ENCODE measurements at places on chromosomes 16 and 17. TPM values are rescaled to one million over a fixed set of nuclear protein-coding genes. Genes with fewer than 3 reads are reported as not detected.
A peak's percentile ranks its signal among the peaks of the same experiment; 100 is the strongest.

Gene ZSCAN10
- total RNA-seq, result 286 TPM

GRCh38 chr16:10300905-10301304, 85.0 kb upstream of the ATF7IP2 start:
- DNase-seq, result no peak

DNA sequence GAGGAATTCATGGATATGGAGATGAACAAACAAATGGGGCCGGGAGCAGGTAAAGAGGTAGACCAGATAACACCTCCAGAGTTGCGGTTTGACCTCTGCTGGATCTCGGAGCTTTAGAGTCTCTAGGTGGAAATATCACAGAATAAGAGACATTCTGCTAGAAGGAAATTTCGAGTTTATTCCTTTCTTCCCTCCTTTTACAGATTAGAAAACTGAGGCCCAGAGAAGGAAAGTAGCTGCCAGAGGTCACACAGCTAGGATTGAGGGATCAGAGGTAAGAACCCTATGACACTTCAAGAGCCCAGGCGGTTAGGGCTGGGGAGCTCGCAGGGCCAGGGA, 7.7 kb upstream of the COL1A1 start:
- DNase-seq, result peak; percentile 5

Gene NGFR
- total RNA-seq, result 11.3 TPM

Gene TMEM231
- 12.0 TPM for total RNA-seq

DNA sequence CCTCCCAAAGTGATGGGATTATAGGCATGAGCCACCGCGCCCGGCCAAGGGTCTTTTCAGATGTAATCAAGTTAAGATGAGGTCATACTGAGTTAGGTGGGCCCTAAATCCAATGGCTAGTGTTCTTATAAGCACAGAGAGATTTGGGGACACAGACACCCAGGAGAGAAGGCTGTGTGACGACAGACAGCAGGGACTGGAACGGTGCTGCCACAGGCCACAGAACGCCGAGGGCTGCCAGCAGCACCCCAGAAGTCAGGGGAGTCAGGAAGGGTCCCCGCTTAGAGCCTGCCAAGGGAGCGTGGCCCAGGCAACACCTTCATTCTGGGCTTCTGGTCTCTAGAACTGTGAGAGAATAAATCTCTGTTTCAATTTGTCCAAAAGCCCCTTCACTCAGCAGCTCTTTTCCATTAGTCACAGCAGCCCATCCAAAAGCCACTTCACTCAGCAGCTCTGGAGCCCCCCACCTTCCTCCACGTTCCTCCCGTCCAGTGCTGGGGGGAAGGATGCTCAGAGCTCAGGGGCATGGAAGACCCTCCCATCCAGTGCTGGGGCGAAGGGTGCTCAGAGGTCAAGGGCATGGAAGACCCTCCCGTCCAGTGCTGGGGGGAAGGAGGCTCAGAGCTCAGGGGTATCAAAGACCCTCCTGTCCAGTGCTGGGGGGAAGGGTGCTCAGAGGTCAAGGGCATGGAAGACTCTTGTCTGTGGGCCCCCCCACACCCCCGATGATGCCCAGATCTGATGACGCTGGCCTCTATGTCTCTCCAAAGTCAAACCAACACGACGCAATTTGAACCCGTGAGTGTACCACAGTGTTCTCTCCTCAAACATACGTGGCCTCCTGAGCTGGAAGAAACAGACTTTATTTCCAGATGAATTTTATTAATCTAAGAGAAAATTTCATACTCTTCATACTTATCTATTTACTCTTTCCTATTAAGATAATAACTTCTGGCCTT, 11.9 kb downstream of the RAB40B start:
- no peak for DNase-seq

Gene HSD17B2
- 0.23 TPM for total RNA-seq

DNA sequence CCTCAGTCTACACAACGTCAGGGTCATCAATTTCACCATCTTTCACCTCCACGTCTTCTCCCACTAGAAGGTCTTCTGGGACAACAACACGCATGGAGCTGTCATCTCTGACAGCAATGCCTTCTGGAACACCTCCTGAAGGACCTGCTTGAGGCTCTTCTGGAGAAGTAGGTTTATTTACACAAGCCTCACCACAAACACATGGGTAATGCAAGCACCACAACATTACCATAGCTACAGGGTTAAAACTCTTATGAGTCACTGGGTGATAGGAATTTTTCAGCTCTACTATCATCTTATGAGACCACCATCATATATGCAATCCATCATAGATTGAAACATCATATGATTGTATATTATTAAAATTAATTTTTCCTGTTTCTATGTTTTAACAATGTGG, 215.4 kb downstream of the CHD9NB start:
- no peak for DNase-seq

Measured in WTC11 (cell line).